H7 (cell line): ENCODE measurements at places on chromosomes 11 and 22.

- DNase-seq = no peak
Observed at GRCh38 chr11:72779495-72780128, 14.2 kb downstream of the STARD10 start.

DNA sequence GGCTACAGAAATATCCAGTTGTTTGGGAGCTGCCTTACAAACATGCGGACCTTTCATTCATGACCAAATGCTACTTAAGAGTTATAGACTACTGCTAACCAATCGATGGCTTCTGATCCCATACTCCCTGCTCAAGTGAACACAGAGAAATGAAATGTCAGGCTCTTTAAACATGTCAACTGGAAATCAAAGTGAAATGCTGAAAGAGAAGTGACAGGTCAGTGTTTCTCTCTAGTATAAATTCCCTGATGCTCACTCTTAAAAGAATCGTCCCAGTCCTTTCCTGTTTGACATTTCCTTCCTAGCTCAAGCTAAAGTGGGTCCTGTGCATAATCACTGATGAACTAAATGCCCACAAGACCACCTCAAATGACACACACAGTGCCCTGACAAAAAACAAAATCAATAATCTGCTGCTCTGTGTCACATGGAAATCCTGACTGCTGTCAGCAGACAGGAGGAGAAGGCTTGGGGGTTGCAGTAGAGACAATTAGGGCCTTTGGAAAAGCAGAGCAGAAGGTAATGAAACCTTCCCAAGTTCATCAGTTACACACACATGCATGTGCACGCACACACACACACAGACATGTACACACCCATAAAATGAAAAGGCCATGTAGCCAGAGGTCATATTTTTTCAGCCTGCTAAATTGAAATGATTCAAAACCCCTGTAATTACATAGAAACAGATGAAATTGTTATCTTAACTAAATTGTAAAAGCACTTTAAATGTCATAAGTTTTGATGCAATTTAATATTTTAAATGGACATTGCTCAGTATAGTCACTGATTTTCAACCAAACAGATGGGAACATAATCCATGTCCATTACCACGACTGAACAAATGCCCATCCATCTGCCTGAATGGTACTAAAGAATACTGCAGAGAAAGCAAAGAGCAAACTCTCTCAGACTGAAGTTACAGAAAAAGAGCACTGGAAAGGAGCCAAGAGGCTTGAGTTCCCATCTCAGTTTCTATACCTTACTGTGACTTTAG is 330.7 kb downstream of the TTC28 start:
- DNase-seq = no peak

GRCh38 chr11:17391493-17392355 is 3.3 kb upstream of the KCNJ11 start:
- DNase-seq = peak; percentile 16

DNA sequence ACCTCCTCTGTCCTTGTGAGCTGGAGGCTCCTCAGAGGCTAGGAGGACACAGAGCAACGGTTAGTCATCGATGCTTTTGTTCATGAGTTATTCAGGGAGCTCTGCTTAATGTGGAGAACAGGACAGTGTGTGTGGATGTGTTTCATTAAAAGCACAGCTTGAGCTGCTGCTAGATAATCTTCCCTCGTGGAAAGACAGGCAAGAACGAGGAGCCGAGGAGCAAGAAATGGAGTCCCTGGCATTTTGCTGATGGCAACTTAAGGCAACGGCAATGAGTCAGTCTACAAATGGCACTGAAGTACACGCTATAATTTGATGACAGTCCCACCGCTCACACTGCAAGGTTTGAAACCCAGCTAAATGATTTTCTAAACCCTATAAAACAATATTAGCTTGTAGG is 106.2 kb downstream of the IGLL1 start:
- DNase-seq = no peak

DNA sequence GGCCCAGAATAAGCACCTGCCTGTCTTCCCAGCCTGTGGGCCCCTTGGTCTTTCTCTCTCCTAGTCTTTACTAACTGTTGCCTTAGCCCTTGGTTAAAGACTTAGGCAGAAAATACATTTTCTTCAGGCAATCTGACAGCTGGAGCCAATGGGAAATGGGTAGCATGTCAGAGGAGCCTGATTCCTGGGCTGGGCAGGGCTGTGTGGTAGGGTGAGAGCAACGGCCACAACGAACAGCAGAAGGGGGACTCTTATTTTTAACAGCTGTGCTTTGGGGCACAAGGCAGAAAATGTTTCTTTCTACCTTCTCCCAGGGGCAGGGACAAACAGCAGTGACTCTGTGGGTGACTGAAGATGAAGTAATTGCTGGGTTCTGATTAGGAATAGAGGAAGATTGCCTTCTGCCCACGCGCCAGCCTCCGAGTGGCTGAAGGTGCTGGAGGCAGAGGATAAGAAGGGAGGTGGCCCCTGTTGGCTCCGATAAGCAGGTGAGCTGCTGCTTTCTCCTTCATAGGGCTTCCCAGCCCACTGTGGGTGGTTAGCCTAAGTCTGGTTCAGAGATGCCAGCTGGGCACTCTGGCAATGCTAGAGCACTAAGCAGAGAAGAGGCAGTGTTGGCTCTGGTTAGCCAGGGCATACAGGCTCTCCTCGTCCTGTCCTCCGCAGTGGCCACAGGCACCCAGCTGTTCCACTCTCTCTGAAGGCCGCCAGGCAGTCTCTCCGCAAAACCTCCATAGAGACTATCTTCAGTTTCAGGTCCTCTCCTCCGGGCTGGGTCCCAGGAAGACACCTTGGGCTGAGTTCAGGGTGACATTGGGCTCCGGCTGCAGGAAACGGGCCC is 1.5 kb downstream of the YPEL4 start:
- DNase-seq = peak; percentile 40

- no peak for DNase-seq
Observed at GRCh38 chr11:105298174-105298573, 158.6 kb upstream of the CARD18 start.

- DNase-seq = peak; percentile 99
Observed at GRCh38 chr11:2443881-2444820, at the start of gene TRPM5. Gene TRPM5, minus strand, starts transcription at chr11:2444514. Its CDS starts 21,478 bp downstream, at chr11:2423036.
